ENCODE measurements at places on chromosomes 11 and 22.

GRCh38 chr22:38135133-38135706 is 24.7 kb upstream of the BAIAP2L2 start:
- no peak for DNase-seq

DNA sequence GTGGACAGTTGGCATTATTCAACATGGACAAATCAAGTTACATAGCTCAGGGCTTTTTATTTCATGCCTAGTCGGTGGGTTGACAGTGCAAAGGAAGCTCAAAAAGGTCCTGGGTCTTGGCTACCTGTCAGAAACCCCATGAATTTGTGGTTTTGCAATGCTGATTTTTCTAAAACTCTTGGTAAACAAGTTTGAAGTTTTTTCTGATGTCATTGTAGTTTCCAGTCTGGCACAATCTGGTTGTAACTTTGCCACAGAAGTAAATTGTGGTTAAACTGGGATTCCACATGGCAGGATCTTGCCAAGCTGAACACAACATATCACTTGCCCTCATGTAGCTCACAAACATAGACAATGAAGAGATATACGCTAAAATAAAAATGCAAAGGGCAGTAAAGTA is 100.8 kb downstream of the EHF start:
- DNase-seq: no peak

DNA sequence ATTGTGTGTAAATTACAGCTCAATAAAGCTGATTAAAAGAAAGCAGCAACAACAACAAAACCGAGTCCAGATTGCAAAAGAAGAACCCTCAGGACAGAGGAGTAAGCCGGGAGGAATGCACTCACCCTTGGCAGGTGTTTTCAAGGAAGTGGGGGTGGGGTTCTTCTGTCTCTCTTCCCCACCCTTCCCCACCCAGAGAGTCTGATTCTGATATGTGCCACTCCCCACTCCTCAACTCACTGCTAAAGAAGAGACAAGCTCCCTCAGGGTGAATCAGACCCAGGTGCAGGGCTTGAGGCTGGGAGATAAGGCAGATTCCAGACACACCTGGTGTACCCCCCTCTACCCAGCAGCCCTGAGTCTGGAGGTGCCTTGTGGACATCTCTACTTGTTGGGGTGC is 38.4 kb upstream of the PHF21A start:
- DNase-seq: no peak

- DNase-seq: no peak
These were observed 238.3 kb upstream of the SESN3 start for GRCh38 chr11:95469258-95469657.

DNA sequence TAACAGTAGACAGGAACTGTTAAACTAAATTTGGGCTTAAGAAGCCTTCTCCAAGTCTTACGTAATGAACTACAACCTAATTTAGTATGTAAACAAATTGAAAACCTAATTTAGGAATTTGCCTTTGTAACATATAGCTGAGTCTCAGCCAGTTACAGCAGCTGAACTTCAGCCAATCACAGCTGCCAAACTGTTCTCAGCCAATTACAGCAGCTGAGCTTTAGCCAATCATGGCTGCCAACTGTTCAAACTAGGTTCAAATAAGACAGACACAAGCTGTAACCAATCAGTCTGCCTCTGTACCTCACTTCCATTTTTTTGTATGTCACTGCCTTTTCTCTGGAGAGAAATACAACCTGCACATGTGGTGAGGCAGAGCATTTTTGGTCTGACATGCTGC is 95.0 kb upstream of the CD44 start:
- no peak for DNase-seq

- DNase-seq: peak; percentile 65
These were observed 16.5 kb upstream of the PRR5 start for GRCh38 chr22:44685384-44686056.

DNA sequence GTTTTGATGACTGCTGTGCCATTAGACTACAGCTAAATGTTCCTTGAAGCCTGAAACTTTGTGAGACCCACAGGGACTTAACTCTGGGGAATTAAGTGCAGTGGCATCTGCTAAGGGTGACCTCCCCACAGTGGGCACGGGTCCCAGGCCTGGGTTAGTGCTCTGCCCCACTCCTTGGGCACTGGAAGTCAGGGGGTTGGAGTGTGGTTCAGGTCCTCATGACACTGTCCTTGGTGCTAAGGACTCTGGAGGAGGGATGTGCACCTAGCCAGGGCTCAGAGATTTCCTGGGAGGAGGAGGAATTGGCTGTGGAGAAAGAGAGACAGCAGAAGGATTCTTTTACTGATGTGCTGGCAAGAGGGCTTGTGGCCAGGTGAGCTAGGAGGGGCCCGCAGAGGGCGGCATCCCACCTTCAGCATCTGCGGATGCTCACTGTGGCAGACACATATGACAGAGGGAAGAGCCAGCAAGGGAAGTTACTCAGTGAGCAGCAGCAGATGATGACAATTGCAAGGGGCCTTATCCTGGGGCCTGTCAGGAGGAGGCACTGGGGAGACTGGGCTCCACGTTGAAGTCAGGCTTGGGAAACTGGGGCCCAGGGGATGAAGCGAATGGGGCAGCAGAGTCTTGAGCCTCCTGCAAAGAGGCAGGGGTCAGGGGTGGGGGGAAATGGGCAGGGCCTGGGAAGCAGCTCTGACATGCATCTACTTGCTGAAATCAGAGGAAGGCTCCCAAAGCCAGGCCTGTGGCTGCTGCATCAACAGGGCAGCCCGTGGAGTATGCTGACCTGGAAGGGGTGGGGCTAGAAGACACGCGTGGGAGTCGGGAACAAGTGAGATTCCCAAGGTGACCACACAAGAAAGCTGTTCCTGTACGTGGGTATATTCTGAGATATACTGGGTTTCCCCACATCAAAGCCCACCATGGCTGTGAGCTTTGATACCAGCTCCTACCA is 144.0 kb downstream of the MPPED1 start:
- DNase-seq: no peak

DNA sequence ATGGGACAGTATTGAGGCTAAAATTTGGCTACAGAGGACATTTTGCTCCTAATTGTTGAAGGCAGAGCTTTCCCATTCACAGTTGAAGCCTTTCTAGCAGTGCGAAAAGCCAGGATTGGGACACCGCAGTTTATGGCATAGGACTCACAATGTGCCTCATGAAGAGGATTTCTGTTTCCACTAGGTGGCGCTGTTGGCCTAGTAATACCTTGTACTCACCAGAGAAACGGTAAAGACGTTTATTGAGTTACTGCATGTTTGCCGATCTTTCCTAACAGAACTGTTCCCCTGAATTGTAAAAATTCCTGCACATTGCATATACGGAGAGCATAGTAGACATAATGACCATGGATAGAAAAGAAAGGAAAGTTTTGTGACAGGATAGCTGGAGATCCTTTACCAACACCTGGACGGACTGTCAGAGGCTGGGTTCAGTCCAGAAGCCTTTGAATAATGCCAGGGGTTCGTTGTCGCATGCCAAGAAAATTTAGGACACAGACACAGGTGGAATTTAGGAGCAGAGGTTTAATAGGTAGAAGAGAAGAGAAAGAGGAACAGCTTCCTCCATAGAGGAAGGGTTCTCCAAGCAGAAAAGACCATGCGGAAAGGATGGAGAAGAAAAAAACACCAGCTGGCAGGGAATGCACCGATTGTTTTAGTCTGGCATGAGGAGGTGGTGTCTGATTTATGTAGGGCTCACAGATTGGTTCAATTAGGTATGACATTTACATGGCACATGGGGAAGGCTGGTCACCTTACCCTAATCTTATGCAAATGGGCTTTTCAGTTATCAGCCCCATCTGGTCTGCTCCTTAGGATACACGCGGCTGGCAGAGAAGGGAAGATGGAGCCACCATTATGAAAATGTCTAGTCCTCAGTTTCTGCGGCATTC is 10.8 kb upstream of the OR51D1 start:
- DNase-seq: no peak

DNA sequence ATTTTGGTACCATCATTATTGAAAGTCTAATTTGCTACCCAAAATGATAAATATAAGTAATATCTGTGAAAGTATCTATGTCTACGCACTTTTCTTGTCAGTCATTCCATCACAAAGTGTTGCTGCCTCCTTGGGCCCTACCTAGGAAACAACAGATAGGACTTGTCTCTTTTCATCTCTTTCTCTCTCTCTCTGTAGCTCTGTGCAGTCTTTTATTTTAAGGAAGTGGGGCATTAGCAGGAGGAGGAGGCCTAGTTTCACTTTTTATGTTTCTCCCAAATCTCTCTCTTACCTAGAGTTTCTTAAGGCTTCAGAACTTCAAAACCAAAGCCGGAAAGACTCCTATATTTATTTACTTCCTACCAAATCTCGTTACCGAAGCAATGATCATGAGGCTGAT is 354.8 kb upstream of the LUZP2 start:
- DNase-seq: no peak

DNA sequence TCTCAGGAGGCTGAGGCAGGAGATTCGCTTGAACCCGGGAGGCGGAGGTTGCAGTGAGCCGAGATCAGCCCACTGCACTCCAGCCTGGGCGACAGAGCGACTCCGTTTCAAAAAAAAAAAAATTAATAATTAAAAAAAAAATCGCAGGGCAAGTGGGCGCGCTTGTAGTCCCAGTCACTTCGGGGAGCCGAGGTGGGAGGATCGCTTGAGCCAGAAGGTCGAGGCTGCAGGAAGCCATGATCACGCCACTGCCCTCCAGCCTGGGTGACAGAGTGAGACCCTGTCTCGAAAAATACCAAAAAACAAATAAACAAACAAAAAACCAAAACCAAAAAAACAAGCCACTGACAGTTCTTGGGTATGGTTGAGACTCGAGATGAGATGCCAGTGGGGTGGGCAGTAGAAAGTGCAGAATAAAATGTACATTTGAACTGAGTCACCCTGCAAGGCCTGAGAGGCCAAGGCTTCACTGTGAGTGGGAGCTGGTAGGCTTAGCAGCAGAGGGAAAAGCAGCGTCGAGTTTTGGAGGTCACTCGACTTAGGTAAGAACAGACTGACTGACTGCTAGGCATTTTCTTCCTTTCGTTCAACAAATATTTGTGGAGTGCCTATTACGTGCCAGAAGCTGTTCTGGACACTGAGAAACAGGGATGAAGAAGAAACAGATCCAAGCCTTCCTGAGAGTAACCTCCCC is 635 bp upstream of the LDHA start:
- no peak for DNase-seq

GRCh38 chr22:47166033-47166404 is 403.6 kb downstream of the TBC1D22A start:
- no peak for DNase-seq

DNA sequence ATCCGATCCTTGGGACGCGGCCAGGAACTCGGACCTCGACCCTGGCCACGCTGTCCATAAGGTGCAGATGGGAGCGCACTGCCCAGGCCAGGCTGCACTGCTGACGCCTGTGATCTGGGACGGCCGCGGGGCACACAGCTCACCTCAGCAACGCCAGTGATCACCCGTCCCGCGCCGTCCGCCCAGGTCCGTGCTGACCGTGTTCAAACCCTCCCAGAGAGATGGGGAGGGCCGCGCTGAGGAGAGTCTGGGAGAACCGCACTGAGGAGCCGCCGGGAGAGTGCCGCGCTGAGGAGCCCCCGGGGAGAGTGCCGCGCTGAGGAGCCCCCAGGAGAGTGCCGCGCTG is 636 bp downstream of the KCNQ1OT1 start:
- no peak for DNase-seq

- no peak for DNase-seq
These were observed 4.2 kb downstream of the LGR4 start for GRCh38 chr11:27468209-27468994.

Measured in T-helper 22 cell (primary cell).